Uterus (tissue), 4 donors: ENCODE measurements at places on chromosomes 7 and 10. TPM values are rescaled to one million over a fixed set of nuclear protein-coding genes. Genes with fewer than 3 reads are reported as not detected.

DNA sequence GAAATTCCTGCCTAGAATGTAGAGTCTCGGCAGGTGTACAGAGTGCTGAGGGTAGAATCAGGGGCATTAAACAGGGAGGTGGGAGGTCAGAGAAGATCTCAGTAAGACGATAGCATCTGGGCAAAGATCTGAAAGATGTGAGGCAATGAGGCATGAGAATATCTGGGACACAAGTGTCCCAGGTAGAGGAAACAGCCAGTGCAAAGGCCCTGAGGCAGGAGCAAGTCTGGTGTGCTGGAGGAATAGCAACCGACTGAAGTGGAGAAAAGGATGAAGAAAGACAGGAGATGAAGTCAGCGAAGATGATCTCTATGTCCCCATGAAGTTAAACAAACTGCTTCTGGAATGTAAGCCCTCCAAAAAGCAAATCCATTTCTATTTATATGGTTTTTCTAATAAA is 84.4 kb downstream of the USP6NL start:
- no peaks in the 10 kb centered on the region for H3K4me1 ChIP-seq
- DNase-seq, result no peak
- no peaks in the 10 kb centered on the region for H3K27me3 ChIP-seq

- H3K36me3 ChIP-seq, result no peaks in the 10 kb centered on the region
- DNase-seq, result no peak
- no peaks in the 10 kb centered on the region for H3K27me3 ChIP-seq
Measured at GRCh38 chr10:22589851-22590514, 124.4 kb downstream of the PIP4K2A start.

GRCh38 chr7:41774966-41775365 is 72.1 kb upstream of the INHBA start:
- H3K4me1 ChIP-seq, result no peaks in the 10 kb centered on the region
- H3K27ac ChIP-seq, result no peak overlapping the region
- H3K4me3 ChIP-seq, result no peak overlapping the region
- no peaks in the 10 kb centered on the region for H3K36me3 ChIP-seq
- DNase-seq, result no peak
- no peaks in the 10 kb centered on the region for H3K27me3 ChIP-seq

- H3K27ac ChIP-seq, result no peak overlapping the region
- H3K27me3 ChIP-seq, result no peaks in the 10 kb centered on the region
- DNase-seq, result no peak
- no peaks in the 10 kb centered on the region for H3K36me3 ChIP-seq
- H3K4me1 ChIP-seq, result no peaks in the 10 kb centered on the region
Measured at GRCh38 chr10:107496594-107496993, 332.1 kb upstream of the SORCS1 start.

DNA sequence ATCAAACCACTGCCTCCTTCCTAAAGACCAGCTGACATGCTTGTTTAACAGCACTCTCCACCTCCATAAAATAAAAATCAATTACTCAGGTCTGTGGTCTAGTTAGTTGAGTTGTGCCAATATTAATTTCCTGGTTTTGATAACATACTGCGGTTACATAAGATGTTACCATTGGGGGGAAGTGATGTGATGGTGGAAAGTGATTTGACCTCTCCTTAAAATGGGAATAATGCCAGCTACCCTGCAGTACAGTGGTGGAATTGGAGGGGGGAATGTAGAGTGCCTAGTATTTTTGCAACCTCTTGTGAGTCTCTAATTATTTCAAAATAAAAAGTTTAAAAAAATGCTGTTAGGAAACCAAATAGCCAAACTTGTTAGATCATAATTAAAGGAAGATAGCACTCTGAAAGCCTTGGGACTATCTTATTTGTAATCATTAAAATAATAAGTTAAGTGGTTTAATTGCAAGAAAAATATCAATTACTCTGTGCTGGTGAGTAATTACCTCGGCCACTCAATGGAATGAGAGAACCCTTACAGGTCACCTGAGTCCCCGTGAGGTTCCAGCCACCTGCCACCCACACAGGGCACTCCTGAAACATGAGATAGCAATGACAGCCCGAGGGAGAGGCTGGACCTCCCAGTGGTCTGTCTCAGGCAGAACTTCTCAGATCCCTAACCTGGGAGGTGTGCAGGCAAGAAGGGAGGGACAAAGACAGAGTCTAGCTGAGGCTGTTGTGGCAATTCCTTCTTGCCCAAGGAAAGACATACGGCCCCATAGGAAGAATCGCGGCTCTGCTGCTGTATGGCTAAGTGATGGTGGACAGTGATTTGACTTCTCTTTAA is 94.1 kb downstream of the SH3PXD2A start:
- peaks cover 8% of the 10 kb centered on the region for H3K4me1 ChIP-seq
- H3K36me3 ChIP-seq, result no peaks in the 10 kb centered on the region
- peak overlapping the region; percentile 94 for H3K27ac ChIP-seq
- H3K4me3 ChIP-seq, result no peak overlapping the region
- DNase-seq, result no peak

DNA sequence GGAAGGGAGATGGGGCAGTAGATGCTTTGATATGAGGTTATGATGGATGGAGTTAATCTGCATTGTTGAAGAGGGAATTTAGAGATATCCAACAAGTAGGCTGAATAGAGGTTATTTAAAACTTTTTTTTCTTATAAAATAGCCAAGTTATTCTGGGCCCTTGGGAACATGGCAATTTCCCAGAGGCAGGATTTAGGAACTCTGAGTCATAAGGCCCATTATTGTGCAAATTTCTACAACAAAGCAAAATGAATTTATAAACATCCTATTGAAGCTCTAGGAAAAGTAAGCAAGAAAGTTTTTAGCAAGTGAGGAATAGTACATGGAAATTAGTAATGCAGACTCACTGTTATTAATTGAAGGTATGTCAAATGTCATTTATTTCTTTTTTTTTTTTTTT is 160.9 kb upstream of the NPY start:
- no peak for DNase-seq
- H3K4me1 ChIP-seq, result no peaks in the 10 kb centered on the region
- H3K27ac ChIP-seq, result no peak overlapping the region
- no peak overlapping the region for H3K4me3 ChIP-seq
- no peaks in the 10 kb centered on the region for H3K27me3 ChIP-seq

GRCh38 chr7:26105236-26105635 is 46.8 kb upstream of the NFE2L3 start:
- no peak overlapping the region for H3K27ac ChIP-seq
- DNase-seq, result no peak
- H3K27me3 ChIP-seq, result no peaks in the 10 kb centered on the region

- no peak overlapping the region for H3K27ac ChIP-seq
- H3K27me3 ChIP-seq, result no peaks in the 10 kb centered on the region
- H3K4me3 ChIP-seq, result no peak overlapping the region
- peak; percentile 56 for DNase-seq
- H3K4me1 ChIP-seq, result no peaks in the 10 kb centered on the region
Measured at GRCh38 chr7:81469869-81470723, 299.8 kb downstream of the HGF start.

Gene AGR2
- total RNA-seq, result not detected

Gene CAMK2B
- total RNA-seq, result 0.40 TPM

Gene TRIM50
- total RNA-seq, result not detected

Gene SORCS3
- total RNA-seq, result not detected

Gene SEC61A2
- 20.7 TPM for total RNA-seq
